ENCODE measurements at places on chromosomes 4 and X. TPM values are rescaled to one million over a fixed set of nuclear protein-coding genes. Genes with fewer than 3 reads are reported as not detected.

CLDN22 gene
- not detected for total RNA-seq

SRPK3 gene
- 0.27 TPM for total RNA-seq

MAGEA9B gene
- not detected for total RNA-seq

HPSE gene
- total RNA-seq = 0.81 TPM

ODAPH gene
- not detected for total RNA-seq

GPC3 gene
- total RNA-seq = under 0.01 TPM

HAUS7 gene
- 13.5 TPM for total RNA-seq

MAGEA1 gene
- total RNA-seq = not detected
